NCI-H1417 (cell line): ENCODE measurements at places on chromosomes 1 and 21.
A peak's percentile ranks its signal among the peaks of the same experiment; 100 is the strongest.

GRCh38 chr1:223374064-223374610 is 10.2 kb upstream of the SUSD4 start:
- DNase-seq, result no peak

DNA sequence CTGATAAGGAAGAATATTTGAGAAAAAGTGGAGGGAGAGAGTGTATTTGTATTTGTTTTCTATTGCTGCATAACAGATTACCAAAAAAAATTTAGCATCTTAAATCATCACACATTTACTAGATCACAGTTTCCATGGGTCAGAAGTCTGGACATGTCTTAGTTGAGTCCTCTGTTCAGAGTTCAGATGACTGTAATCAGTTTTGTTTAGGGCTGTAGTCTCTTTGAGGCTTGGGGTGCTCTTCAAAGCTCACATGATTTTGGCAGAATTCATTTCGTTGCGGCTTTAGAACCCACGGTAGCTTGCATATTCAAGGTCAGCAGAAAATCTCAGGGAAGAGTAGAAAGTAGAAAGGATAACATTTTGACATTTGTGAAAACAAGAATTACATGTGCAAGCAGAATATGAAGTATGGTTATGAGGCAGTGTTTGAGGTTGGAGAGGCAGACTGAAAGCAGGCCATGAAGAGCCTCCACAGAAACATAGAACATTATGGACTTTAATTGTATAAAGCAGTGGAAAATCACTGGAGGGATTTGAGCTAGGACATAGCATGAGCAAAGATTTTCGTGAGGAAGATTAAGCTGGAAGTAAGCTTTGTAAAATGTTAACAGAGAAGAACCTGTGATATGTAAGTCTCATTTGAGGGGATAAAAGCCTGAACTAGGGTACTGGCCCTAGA is 110.6 kb upstream of the GPR52 start:
- no peak for DNase-seq

DNA sequence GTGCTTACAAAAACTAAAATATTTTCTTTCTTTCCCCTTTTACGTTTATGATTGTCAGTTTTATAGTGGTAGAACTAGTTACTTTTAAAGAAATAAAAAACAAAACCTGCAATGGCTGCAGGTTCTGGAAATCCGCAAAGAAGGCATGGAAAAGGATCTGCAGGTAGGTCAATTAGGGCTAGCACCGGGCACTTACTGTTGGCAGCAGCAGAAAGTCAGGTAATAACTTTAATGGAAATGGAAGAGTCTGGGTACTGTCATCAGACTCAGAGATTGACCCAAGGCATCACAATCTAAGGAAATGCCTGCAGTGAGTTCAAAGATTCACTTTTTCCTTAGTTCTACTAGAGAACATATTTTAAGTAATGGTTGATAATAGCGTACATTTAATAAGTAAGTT is 1136.3 kb upstream of the B3GALT2 start:
- DNase-seq, result no peak

- DNase-seq, result no peak
These were observed 2.0 kb upstream of the RABGAP1L start for GRCh38 chr1:174157157-174157806.

- DNase-seq, result peak; percentile 66
These were observed 3.4 kb upstream of the PEX10 start for GRCh38 chr1:2415801-2416208.

DNA sequence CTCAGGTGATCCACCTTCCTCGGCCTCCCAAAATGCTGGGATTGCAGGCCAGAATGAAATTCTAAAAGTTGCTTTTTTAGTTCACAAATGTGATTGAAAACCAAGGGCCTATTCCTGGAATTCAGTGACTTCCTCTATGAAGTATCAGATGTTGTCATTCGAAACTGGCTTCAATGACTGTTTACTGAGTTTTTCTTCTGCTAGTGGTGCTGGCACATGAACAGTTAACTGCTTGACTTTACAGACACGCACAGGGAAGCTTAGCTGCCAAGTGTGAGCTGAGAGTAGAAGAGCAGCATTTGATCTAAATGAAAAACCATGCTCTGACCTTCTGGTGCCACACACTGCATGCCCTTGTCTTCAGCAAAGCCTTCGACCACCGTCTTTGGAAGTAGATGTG is 32.8 kb upstream of the AJAP1 start:
- DNase-seq, result no peak
